ENCODE measurements at places on chromosomes 16 and 17.

DNA sequence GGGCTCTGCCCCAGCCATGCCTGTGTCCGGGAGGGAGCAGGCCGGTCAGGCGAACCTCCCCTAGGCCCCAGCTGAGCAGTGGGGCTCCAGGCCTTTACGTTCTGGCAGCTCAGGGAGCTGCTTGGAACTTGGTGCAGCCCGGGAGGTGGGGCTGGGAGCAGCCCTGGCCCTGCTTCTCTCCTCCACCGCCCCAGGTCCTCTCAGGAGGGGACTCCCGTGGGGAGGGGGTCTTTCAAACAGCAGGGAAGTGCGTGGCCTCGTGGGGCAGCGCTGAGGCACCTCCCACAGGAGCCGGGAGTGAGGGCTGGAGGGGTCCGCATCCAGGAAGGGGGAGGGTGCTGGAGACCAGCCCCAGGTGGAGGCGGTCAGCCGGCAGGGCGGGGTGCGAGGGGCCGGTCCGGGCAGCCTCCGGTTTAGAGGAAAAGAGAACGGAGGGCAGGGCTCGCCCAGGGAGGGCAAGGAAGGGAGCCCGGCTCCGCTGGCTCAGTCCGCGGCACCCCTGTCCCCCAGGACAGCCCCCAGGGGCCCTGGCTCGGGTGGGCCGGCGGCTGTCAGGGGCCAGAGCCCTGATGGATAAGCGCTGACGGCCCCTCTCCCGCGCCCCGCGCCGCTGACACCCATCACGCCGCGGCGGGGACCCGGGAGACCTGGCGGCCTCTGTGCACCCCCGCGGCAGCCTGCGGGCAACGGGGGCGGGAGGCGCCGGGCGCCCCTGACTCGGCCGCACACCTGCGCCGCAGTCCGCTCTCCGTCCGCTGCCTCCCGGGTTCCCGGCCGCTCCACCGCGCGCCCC is 587 bp upstream of the PRR35 start:
- no peak for DNase-seq

- DNase-seq: no peak
Measured at GRCh38 chr16:87824991-87825841, 44.1 kb downstream of the SLC7A5 start.

GRCh38 chr17:63165400-63165799 is 199.4 kb downstream of the TANC2 start:
- DNase-seq: no peak

- DNase-seq: no peak
Measured at GRCh38 chr17:82023447-82024241, 539 bp downstream of the LRRC45 start.

GRCh38 chr17:2755891-2756724 is 6.7 kb upstream of the CCDC92B start:
- no peak for DNase-seq

- no peak for DNase-seq
Measured at GRCh38 chr17:17833658-17834357, 3.0 kb downstream of the SREBF1 start.

GRCh38 chr16:47375423-47375822 is 85.4 kb downstream of the ITFG1 start:
- no peak for DNase-seq

DNA sequence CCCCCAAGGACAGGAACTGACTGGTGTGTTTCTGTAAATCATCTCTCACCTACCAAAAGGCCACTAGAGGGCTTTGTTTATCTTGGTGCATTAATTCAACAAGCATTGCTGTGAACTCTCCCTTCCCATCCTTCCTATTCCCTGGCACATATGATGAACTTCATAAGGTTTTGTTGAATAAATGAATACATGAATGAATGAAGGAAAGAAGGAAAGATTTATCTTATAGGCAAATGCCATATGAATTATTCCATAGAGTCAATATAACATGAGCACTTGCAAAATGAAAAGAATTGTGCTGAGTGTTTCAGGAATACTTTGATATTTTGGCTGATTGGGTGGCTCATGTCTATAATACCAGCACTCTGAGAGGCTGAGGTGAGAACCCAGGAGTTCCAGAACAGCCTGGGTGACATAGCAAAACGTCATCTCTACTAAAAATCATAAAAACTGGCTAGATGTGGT is 4.3 kb downstream of the SPDYE4 start:
- DNase-seq: no peak

DNA sequence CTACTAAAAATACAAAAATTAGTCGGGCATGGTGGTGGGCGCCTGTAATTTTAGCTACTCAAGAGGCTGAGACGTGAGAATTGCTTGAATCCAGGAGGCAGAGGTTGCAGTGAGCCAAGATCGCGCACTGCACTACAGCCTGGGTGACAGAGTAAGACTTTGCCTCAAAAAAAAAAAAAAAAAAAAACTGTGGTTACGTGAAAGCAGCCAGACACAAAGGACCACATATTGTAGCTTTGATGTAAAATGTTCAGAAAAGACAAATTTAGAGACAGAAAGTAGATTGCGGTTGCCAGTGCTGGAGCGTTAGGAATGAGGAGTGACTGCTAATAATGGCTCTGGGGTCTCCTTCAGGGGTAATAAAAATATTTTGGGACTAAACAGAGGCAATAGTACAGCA is 4.0 kb upstream of the MEAK7 start:
- DNase-seq: no peak

GRCh38 chr16:2856061-2856670 is 1.8 kb downstream of the PRSS22 start:
- DNase-seq: no peak

GRCh38 chr16:878072-878784 is 77.7 kb upstream of the GNG13 start:
- DNase-seq: no peak

GRCh38 chr16:24849641-24850040 is 3.9 kb downstream of the SLC5A11 start:
- DNase-seq: no peak

DNA sequence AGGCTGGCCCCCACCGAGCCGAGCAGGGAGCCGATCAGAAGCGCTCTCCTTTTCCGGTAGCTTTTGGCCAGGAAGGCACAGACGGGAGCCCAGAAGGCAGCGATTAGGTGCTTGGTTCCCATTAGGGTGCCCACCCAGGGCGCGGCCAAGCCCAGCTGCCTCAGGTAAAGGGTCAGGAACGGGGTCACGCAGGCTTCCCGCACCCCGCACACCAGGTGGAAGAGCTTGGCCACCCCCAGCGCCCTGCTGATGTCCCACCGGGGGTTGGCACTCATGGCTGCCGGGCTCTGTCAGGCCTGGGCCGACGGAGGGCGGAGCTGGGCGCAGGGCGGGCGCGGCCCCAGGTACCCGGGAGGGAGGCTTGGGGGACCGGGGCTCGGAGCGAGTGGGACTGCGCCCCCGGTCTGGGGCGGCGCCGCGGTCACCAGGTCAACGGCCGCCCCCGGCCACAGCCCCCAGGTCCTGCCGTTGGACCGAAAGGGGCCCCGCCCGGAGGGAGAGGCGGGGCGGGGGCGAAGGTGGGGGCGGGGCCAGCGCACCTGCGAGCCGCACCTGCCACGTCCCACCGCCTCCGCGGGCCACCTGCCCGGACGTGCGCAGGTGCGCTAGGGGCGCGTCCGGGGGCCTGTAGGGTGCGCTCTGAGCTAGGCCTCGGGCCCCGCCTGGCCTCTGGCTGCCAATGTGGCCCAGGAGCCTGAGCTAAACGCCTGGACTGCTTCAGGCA is at the start of gene MFSD6L:
Gene MFSD6L (minus strand): TSS at position 520 of the 724 bp plus-strand sequence. CDS start 245 bp downstream, at position 275.
- DNase-seq: no peak

DNA sequence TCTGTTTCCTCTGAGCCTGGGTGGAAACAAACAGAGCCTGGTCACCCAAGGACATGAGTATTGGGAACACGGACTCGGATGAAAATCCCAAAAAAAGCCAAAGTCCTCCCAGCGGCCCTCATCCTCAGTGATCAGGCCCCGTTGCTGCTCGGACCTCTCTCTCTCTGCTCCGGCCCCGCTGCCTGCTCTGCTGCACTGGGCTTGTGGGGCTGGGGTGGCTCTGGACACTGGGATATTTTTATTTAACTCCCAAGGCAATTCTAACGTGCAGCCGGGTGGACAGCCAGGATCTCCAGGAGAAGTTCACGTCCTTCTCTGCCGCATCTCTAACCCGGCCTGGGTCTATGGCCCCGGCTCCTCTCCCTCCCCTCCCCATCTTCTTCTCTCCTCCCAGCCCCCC is 280.9 kb upstream of the TNRC6C start:
- DNase-seq: no peak

DNA sequence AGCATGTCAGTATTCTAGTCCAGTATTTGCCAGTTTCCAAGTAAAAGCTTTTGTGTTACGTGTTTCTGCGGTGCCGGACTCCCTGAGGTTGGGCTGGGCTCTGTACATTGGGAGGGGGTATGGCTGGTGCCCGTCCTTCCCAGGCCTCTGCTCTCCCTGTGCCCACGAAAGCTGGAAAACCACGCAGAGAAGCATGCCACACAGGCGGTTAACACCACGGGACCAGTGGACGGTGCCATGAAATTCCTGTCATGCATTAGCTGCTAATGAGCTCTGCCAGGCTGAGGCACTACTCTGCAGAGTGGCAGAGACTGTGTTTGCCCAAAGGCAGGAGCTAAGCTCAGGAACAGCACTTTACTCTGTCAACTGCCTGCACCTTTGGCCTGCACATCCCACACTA is 8.1 kb downstream of the SMIM5 start:
- DNase-seq: no peak

DNA sequence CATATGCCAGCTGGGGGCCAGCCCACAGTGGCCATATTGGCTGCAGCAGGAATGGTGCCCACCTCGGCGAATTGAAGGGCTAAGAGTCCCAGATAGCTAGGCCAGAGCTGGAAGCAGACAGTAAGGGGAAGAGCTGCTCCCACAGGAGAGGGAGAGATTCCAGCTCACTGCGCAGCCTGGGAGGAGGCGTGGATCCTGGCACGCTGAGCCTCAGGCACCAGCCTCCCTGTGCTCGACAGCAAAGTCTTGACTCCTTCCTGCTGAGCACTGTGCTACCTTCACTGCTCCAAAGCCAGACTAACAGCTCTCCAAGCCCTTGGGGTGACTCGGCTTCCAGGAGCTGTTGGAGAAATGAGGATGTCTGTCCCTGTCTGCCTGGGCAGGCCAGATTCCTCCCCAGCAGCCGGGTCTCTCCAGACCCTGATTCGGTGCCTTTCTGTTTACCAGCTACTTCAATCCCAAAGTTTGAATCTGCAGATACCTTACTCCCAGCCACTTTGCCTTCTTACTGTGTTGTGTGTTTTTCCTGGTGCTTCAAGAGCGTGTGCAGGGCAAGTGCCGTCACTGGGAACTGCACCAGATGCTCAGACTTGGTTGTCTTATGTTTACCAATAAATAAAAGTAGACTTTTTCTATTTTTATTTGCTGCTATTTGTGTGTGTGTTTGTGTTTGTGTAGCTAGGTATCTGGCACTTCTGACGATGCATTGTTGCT is 9.1 kb downstream of the CBX2 start:
- no peak for DNase-seq

- DNase-seq: no peak
Measured at GRCh38 chr17:63695889-63696288, 4.0 kb downstream of the LIMD2 start.

DNA sequence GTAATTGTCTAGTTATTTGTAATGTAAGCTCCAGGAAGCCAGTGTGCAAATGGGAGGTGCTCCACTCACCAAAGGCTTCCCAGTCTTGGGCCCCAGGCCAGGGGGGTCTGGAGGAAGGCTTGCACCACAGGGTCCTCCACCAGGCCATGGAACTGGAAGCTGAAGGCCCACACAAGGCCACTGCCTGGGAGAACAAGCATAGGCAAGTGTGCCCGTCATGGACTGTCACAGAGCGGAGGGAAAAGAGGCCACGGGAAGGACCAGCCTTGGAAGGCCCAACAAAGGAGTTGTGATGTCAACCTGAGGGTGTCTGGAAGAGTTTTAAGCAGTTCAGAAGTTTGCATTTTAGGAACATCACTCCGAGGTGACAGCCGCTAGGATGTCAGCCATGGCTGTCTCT is 3.0 kb upstream of the SRRM2 start:
- DNase-seq: no peak

Data from esophagus squamous epithelium (tissue), 5 donors.